ENCODE measurements at places on chromosomes 3 and 15. TPM values are rescaled to one million over a fixed set of nuclear protein-coding genes. Genes with fewer than 3 reads are reported as not detected.

The DNAH12 gene
- total RNA-seq: 0.58 TPM

The C3orf20 gene
- 0.09 TPM for total RNA-seq

The CLEC3B gene
- total RNA-seq: 184 TPM

The TYRO3 gene
- total RNA-seq: 15.4 TPM

The MUSTN1 gene
- 165 TPM for total RNA-seq

The SLC28A2 gene
- not detected for total RNA-seq

The SEMA4B gene
- 2.1 TPM for total RNA-seq

The SI gene
- not detected for total RNA-seq

The SH3GL3 gene
- total RNA-seq: 8.6 TPM

All from muscle of leg (tissue), 16 donors.